ENCODE measurements at places on chromosomes 16 and 17.

DNA sequence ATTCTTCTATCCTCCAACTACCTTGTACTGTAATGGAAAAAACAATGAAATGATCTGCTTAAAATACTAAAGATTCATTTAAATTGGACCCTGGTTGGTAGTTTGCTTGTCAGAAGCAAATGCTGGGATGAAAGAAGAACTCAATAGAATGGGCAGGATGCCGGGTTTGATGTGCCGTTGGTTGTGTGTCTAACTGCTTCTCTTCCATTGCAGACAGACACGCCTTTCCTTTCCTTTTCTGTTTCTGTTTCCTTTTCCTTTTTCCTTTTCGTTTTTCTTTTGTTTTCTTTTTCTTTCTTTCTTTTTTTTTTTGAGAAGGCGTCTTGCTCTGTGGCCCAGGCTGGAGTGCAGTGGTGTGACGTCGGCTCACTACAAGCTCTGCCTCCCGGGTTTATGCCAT is 64.6 kb downstream of the PLCG2 start:
- DNase-seq, result no peak

DNA sequence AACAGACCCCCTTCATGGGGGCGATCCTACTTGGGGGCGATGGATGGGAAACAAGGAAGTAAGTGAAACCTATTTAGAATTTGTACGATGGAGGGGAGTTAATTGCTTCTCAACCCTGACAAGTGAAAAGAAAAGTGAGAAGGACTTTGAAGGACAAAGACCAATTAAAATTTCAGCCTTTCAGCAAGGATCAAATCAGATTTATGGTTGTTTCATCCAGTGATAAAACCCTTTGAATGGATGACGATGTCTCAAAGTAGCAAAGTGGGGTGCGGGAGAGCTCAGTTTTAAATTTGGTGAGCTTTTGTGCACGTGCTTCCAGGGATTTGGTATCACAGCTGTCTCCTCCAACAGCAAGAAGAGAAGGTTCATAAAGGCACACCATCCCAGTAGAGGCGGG is 51.7 kb downstream of the CMIP start:
- no peak for DNase-seq

DNA sequence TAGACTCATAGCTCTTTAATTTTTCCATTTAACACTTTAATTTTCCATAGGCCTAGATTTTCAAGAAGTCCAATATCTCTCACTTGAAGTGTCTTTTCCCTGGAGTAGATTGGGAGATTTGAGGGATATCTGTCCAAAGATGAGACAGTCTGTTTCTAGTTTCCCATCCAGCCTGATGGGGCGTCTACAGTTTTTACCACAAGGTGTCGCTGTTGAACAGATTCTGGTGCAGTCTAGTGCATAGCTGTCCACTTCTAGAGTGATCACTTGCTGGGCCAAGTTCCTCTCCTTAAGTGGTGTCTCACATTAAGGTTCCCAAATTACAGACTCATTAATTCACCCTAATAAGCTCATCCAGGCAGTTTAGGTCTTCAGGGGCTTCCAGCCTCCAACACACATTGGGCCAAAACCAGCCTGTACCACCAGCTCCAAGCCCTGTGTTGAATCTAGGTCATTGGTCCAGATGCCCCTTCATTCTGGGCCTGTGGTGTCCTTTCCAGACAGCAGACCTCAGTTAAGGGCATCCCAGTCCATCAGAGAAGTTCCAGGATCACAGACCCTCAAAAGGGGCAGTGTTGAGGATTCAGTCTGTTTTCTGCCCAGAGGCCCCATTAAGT is 9.4 kb downstream of the SNX20 start:
- peak; percentile 52 for DNase-seq

GRCh38 chr17:68782789-68783188 is 172.4 kb downstream of the ABCA8 start:
- peak; percentile 49 for DNase-seq

- DNase-seq, result peak; percentile 41
Measured at GRCh38 chr17:27573971-27574525, 56.9 kb upstream of the LGALS9 start.

- no peak for DNase-seq
Measured at GRCh38 chr17:70336411-70336810, 167.1 kb downstream of the KCNJ2 start.

DNA sequence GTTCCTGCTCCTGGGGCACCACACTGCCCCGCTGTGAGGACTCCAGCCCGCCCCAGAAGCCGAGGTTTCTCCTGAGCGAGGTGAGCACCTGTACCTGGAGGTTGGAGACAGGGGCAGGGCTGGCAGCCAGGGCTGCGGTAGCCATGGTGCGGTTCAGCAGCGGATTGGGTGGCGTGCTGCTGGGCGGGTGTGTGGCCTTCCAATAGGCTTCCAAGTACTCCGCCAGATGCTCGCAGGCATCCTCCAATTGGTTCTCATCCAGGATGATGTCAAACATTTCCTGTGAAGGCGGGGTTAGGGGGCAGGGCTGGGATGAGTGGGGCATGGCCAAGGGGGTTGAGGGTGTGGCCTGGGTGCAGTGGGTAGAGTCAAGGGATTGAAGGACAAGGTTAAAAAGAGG is 11.3 kb upstream of the ARL5C start:
- DNase-seq, result no peak

DNA sequence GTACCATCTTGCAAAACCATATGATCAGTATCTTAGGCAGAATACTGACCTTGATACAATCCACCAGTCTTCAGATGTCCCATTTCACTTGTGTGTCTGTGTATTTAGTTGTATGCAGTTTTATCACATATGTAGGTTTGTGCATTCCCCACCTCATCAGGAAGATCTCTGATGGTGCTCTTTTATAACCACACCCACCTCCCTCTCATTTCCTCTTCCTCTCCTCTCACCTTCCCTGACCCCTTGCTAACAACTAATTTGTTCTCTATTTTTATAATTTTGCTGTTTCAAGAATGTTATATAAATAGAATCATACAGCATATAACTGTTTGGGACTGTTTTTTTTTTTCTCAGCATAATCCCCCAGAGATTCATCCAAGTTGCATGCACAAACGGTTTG is 52.0 kb upstream of the ACSM2B start:
- DNase-seq, result no peak

DNA sequence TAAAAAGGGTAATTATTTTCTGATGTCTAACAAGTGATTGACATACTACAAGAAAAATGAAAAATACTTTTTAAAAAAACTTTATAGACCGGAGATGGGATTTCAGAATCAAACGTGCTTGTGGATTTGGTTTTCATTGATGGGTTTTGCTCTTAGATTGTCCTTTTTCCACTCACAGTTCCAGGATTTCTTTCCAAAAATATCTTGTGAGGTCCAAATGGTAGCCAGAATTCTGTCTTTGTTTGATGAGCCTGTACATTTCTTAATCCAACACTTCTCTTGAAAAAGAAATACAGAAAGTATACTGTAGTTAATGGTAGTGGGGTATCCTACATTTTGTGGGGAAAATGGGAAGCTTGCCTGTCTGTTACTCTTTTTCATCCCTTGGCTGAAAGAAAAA is 329.3 kb downstream of the KCNJ2 start:
- DNase-seq, result no peak

DNA sequence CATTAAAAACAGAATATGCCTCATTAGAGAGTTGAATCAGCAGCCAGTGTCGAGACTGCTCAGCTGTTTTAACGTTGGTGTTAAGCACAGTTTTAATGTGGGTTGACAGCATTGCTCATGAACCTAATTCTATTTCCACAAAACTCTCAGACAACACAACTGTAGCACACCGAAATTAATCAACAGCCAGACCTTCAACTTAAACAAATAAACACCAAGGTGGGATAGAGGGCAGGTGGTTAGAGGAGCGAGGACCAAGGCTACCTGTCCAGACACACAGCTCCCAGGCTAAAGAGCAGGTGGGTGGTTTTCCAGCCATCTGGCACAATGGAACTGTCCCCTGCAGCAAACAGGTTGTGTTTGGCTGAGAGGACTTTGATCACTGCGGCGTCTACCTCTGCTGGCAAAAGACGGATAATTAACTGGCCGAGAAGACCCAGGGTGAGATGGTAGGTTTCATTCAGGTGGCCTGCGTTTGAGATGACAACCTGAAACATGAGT is 69.6 kb upstream of the ATP2A3 start:
- DNase-seq, result no peak

DNA sequence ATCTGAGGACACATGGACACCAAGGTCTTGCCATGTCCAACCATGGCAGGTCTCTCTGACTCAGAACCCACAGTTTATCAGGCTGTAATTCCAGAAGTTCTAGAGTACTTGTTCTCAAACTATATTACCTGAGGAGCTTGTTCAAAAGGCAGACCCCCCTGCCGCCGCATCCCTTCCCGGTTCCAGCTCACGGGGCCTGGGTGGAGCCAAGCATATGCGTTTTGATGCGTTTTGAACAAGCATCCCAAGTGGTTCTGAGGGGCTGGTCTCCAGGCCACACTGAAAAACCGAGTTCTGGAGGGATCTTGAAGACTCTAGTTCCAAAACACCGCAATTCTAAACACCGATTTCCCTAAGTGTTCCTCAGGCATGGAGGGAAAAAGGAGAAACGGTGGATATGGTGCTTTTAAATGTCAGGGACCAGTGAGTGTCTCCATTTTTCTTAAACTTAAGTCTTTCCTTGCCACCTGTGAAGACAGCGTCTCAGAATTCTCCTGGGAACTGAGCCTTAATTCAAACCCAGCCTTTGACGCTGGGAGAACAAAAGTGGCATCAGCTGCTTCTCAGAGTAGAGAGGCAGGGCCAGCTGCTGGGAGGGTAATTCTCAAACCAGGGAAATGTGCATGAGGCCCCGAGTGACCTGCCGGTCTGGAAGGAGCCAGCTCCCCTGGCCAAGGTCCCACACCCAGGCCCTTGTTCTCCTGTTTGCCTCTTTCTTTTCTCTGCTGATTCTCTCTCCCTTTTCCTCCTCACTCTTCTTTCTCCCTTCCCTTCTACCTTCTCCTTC is 84.4 kb upstream of the PLCG2 start:
- peak; percentile 51 for DNase-seq

- peak; percentile 42 for DNase-seq
Measured at GRCh38 chr17:42562388-42563142, 617 bp downstream of the COASY start.

GRCh38 chr17:77568540-77568939 is 390.0 kb upstream of the TNRC6C start:
- DNase-seq, result no peak

- no peak for DNase-seq
Measured at GRCh38 chr16:8182761-8183160, 407.6 kb downstream of the TMEM114 start.

DNA sequence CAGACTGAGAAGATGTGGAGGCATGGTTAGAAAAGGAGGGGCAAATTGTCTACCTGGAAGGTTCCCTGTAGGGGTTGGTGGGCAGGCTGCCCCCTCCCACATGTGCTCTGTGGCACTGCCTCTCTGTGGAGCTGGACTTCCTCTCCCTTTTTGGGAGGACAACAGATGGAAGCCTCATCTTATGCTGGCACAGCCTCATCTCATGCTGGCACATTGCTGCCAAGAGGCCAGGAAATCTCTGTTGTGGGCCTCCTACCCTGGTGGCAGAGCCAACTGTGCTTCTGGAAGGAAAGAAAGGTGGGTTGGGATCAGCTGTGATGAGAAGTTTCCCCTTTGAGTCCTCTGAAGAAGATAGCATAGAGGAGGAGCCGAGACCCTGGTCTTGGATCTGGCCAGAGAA is 19.7 kb upstream of the BRD7 start:
- no peak for DNase-seq

- DNase-seq, result no peak
Measured at GRCh38 chr16:58513874-58514273, 1.4 kb upstream of the SETD6 start.

- peak; percentile 62 for DNase-seq
Measured at GRCh38 chr17:8997994-8998628, 23.2 kb upstream of the NTN1 start.

- DNase-seq, result no peak
Measured at GRCh38 chr17:50583641-50584040, 23.1 kb downstream of the CACNA1G start.
